Cortex of kidney (tissue), 1 donor: ENCODE measurements at places on chromosomes 1 and 21.

DNA sequence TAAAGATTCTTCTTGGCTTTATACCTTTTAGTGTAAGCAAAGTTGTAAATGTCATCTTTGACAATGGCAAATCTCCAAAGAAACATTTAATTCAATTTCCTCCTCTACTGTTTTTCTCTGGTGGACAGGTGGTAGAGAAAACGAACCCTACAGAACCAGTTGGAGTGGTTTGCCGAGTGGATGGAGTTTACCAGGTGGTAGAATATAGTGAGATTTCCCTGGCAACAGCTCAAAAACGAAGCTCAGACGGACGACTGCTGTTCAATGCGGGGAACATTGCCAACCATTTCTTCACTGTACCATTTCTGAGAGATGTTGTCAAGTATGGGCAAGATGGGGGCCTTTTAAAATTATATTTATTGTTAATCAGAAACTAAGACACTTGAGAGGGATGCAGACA is 25.8 kb downstream of the UAP1 start:
- DNase-seq: no peak

GRCh38 chr1:100178091-100178490 is at the start of gene LRRC39:
LRRC39 (minus strand) TSS chr1:100178256; CDS start chr1:100168516, 9,740 bp downstream.
- no peak for DNase-seq

GRCh38 chr1:85445906-85446305 is 19.1 kb downstream of the DDAH1 start:
- DNase-seq: no peak

GRCh38 chr21:42079008-42079938 is 8.2 kb downstream of the UMODL1 start:
- no peak for DNase-seq

DNA sequence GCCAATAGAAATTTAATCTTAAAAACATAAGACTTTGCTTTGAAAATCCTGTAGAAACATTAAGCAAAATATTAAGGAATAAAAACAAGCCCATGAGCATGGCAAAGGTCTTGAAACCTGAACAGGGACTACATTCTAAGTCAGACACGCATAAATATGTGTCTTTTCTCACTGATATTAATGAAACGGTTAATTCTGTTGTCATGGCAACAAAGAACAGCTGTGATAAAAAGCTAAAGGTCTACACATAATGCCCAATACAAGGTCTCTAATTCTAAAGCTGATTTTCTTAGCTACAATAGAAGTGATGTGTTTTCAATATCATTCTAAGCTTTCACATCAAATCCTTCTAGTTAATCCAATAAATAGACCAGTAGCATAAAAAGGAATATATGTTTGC is 331.7 kb downstream of the PTBP2 start:
- no peak for DNase-seq
